Naive thymus-derived CD4-positive, alpha-beta T cell (primary cell): ENCODE measurements at places on chromosomes 3 and 15.

DNA sequence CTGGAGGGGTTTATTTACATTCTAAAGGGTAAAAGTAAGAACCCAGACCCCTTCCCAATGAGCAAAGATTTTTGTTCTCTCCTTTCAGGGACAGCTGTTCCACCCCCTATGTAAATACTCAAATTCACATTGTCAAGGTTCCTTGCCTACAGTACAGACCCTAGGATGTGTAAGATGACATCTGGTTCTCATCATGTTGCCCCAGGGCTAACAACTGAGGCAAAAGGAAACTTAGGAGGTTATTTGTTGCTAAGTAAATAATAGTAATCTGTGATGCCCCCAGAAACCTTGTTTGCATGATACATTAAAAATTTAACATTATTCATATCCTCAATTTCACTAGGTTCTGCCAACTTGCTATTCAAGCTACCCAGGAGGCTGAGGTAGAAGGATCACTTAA lies 135.0 kb upstream of the CCNL1 start:
- no peak for DNase-seq
- no peaks in the 10 kb centered on the region for H3K4me1 ChIP-seq
- no peaks in the 10 kb centered on the region for H3K27me3 ChIP-seq

- H3K4me3 ChIP-seq, result no peak overlapping the region
- H3K36me3 ChIP-seq, result no peaks in the 10 kb centered on the region
- no peaks in the 10 kb centered on the region for H3K27me3 ChIP-seq
- DNase-seq, result no peak
Observed at GRCh38 chr3:132916096-132916495, 122.1 kb upstream of the TMEM108 start.

DNA sequence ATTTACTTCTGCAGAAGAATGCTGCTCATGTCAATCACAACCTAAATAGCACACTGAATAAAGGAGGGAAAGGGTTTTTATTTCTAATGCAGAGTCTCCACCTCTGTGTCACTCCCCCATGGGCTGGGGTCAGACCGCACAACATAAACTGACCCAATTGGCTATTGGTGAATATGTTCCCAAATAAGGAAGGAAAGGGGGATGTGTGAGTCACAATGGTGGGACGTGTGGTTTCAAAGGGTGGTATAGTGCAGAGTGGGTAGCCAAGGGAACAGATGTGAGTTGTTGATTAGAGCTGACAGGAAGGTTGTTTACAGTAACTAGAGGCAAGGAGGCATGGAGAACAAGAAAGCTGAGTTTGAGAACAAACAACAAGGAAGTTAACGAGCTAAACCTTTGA lies 491.8 kb downstream of the ZPLD1 start:
- no peak overlapping the region for H3K4me3 ChIP-seq
- no peak overlapping the region for H3K27ac ChIP-seq
- no peaks in the 10 kb centered on the region for H3K27me3 ChIP-seq
- no peaks in the 10 kb centered on the region for H3K4me1 ChIP-seq
- DNase-seq, result no peak

DNA sequence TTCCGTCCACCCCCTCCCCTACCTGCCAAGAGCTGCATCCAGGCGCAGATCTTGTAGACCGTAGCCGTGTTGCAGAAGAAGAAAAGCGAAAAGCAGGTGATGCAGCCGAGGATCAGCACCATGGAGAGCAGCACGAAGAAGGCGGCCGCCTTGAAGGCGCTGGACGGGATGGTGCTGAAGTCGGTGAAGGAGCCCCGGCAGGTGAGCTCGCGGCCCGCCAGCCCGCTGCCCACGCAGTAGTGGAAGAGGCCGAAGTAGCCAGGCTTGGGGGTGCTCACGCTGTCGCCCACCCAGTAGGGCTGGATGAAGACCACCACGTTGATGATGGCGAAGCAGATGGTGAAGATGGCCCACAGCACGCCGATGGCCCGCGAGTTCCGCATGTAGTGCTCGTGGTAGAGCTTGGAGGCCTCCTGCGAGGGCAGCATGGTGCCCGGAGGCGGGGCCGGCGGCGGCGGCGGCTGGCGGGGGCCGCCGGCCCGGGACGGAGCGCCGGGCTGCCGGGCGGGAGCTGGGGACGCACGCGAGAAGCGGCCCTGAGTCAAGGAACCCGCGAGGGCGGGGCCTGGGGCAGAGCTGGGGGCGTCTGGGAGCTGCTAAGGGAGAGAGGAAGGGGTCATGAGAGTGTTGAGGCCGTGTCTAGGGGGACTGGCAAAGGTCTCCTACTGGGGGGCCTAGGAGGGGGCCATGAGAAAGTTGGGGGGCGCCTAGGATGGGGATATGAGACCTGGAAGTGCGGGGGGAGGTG lies 1.2 kb downstream of the LHFPL4 start:
- no peaks in the 10 kb centered on the region for H3K4me1 ChIP-seq
- H3K27ac ChIP-seq, result no peak overlapping the region
- H3K36me3 ChIP-seq, result no peaks in the 10 kb centered on the region
- H3K4me3 ChIP-seq, result no peak overlapping the region
- peak; percentile 22 for DNase-seq

GRCh38 chr3:151268267-151269235 lies 9.8 kb downstream of the P2RY14 start:
- H3K36me3 ChIP-seq, result no peaks in the 10 kb centered on the region
- H3K27me3 ChIP-seq, result no peaks in the 10 kb centered on the region
- no peaks in the 10 kb centered on the region for H3K4me1 ChIP-seq
- H3K27ac ChIP-seq, result peak overlapping the region; percentile 1
- no peak overlapping the region for H3K4me3 ChIP-seq

DNA sequence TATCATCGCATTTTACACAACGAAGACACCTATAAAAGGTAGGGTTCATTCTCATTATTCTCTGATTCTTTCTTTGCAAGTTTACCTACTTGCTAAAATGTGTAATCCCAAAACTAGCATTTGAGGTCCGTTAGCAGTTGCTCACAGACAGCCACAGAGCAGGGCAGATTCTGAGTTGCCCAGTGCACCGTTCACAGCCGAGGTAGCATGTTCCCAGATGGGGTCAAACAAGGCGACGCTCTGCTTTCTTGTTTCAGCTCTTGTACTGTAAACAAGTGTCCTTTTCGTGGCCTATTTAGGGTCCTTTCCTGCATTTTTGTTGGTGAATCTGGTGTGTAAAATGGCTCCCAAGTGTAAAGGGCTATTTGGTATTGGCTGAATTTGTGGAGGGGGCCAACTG lies 3.1 kb downstream of the PPP1R2 start:
- H3K27ac ChIP-seq, result peak overlapping the region; percentile 98
- H3K4me1 ChIP-seq, result peaks cover 67% of the 10 kb centered on the region
- H3K27me3 ChIP-seq, result no peaks in the 10 kb centered on the region

DNA sequence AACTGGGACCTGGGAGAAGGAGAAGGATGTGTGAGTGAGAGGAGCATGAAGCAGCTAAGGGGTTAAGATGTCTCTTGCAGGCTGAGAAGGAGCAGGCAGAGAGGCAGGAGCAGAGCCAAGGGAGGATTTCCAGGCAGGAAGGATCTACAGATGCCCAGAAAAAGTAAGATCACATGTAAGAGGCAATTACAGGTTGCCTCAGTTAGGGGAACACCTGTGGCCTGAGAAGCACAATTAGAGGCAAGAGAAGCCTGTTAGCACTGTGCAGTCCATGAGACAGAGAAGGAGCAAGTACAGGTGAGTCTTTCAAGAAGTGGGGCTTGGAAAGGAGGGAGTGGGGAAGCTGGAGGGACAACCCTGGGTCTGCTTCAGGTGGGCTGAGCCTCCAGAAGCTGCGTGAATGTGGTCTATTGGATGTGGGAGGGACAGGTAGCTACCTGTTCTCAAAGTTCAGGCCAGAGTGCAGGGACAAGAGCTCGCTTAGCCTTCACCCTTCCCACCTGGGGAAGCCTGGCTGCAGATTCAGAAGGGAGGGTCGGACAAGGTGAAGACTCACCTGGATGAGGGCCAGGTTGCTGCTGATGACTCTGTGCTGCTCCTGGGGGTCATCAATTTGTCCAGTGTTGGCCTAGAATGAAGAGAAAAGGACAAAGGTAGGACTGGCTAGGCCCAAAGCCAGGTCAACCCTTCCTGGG lies 50.7 kb downstream of the SLC41A3 start:
- no peaks in the 10 kb centered on the region for H3K4me1 ChIP-seq
- DNase-seq, result no peak
- H3K4me3 ChIP-seq, result no peak overlapping the region
- no peaks in the 10 kb centered on the region for H3K27me3 ChIP-seq
- H3K27ac ChIP-seq, result no peak overlapping the region

DNA sequence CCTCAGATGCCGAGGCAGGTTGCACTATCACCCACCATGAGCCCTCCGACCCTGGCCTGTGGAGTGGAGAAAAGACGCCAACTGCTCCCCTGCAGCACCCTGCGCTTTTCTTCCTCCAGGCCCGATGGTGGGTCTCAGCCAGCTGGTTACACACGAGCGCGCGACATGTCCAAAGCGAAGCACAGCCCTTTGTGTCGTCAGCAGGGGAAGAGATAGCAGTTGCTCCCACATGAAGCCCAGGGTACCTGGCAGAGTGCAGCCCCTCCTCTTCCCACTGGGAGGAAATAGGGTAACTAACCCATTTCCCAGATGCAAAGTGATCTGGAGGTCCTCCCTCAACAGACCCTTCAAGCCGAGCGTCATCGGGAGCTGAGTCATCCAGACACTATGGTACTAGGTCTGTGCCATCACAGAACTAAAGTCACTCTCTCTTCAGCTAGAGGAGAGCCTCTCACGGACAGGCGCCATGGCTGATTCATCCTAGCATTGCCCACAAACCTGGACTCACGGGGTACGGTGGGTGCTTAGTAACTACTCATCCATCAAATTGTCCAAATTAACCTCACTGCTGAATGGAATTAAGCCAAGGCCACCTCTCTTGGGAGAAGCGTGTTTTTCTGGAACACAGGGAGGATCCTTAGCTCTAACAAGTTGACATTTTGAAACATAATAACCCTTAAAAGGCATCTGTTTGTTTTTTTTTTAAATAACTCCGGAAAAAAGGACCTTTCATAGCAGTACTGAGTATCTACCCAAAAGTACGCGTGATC lies 45.2 kb upstream of the BDH1 start:
- no peak for DNase-seq

DNA sequence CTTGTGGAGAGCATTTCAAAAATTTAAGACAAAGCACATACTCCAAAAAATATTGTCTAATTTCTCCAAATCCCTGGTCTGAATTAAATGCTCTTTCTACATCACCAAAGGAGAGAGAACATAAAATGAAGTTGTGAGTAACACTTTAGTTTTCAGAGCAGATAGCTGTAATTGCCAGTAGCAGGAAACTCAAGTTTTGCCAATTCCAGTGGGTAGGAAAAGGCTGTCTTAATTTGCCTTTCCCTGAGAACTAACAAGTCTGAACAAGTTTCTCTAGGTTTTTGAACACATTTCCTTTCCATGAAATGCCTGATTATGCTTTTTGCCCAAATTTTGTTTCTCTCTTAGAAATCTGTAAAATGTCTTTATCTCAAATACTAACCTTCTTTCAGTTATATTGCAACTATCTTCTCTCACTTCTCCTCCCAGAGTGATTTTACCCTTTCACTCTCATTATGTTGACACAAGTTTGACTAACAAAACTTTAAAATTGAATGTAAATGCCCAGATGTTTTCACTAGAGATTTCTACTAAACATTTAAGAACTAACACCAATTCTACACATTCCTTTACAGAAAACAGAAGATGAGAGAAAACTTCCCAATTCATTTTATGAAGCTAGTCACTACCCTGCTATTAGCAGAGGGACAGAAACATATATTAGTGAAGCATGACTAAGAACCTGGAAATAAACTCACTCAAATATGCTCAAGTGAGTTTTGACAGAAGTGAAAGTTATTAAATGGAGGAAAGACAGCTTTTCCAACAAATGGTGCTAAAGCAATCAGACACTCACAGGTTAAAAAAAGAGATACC lies 38.4 kb downstream of the RFX7 start:
- no peak overlapping the region for H3K27ac ChIP-seq
- H3K27me3 ChIP-seq, result no peaks in the 10 kb centered on the region
- no peak overlapping the region for H3K4me3 ChIP-seq
- no peak for DNase-seq

DNA sequence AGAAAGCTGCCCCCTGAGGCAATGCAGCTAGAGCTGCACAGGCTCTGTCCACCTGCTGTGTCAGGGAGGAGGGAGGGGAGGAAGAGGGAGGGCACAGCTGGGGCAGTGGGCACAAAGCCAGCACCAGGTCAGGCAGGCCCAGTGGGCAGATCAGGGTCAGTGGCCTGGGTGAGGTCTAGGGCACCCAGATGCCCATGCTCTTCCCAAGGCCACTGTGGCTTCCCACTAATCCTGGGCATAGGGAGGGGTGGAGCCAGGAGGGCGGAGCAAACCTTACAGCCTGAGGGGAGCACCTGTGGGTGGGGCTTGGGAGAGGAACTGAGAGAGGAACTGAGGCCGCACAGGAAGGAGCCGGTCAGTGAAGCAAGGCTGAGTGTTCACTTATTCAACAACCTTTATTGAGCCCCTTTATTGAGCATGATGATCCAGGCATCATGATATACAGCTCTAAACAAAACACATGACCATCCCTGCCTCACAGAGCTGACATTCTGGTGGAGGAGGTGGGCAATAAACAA lies 55.0 kb downstream of the RHCG start:
- H3K36me3 ChIP-seq, result no peaks in the 10 kb centered on the region
- no peak overlapping the region for H3K27ac ChIP-seq
- H3K27me3 ChIP-seq, result no peaks in the 10 kb centered on the region
- DNase-seq, result no peak
- H3K4me1 ChIP-seq, result no peaks in the 10 kb centered on the region
- H3K4me3 ChIP-seq, result no peak overlapping the region

- H3K4me3 ChIP-seq, result no peak overlapping the region
- DNase-seq, result no peak
- no peaks in the 10 kb centered on the region for H3K27me3 ChIP-seq
- H3K36me3 ChIP-seq, result no peaks in the 10 kb centered on the region
- H3K27ac ChIP-seq, result no peak overlapping the region
- peaks cover 4% of the 10 kb centered on the region for H3K4me1 ChIP-seq
Observed at GRCh38 chr15:96038650-96039049, 291.9 kb upstream of the NR2F2 start.

GRCh38 chr3:184743248-184743647 lies 31.4 kb upstream of the MAGEF1 start:
- H3K4me3 ChIP-seq, result no peak overlapping the region
- H3K4me1 ChIP-seq, result no peaks in the 10 kb centered on the region
- H3K27me3 ChIP-seq, result no peaks in the 10 kb centered on the region

- H3K4me1 ChIP-seq, result no peaks in the 10 kb centered on the region
- no peak overlapping the region for H3K27ac ChIP-seq
- no peak overlapping the region for H3K4me3 ChIP-seq
- H3K27me3 ChIP-seq, result no peaks in the 10 kb centered on the region
Observed at GRCh38 chr3:113898892-113899291, 48.9 kb upstream of the ZDHHC23 start.
